Foreskin keratinocyte (primary cell): ENCODE measurements at places on chromosomes 6 and 20. TPM values are rescaled to one million over a fixed set of nuclear protein-coding genes. Genes with fewer than 3 reads are reported as not detected.

The FAM83B gene
- total RNA-seq = 42.6 and 44.2 TPM in 2 replicates

The PANK2 gene
- total RNA-seq = 33.4 and 35.4 TPM in 2 replicates

The HAO1 gene
- total RNA-seq = not detected in 2 replicates

The TP53TG5 gene
- not detected in 2 replicates for total RNA-seq
